ENCODE measurements at places on chromosomes 4 and X.

- no peak for DNase-seq
These were observed 245.9 kb upstream of the TLL1 start for GRCh38 chr4:165627128-165627527.

DNA sequence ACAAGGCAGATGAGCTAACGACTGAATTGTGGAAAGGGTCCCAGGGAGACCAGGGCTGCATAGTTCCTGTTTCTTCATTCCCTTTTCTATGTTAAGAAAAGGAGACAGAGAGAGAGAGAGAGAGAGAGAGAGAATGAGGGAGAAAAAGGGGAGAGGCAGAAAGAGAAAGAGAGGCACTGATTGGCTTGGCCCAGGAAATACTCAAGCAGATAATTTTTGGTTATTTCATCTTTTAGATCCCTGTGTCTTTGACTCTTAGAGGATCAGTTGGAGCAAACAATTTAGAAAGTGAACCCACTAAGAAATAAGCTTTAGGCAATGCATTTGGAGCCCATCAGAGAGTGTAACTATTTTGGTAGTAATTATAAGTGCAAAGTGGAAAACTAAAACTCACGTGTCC is 103.4 kb downstream of the CEP44 start:
- DNase-seq: no peak

- peak; percentile 49 for DNase-seq
These were observed 12.1 kb upstream of the CC2D2A start for GRCh38 chr4:15457406-15458201.

DNA sequence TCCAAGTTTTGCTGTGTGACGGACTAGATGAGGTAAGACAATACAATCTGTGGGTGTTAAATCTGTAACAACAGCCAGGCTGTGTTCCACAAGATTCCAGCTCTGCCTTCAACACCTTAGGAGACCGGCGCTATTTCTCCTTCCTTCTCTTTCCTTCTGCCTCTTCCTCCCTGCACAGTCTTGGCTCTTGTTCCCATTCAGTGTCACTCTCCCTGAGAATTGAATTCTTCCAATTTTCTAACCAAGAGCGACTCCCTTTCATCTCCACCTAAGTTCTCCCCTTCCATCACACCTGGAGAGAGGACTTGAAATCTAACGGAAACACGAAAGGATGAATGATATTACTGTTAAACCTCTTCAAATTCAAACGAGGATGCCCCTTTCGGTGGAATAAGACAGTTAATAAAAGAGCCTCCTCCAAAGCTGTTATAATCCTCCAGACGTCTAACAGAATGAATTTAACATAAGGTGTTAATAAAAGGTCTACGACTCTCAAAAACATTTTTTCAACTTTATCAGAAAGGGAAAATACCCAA is 2.7 kb downstream of the EPHA5 start:
- DNase-seq: no peak

DNA sequence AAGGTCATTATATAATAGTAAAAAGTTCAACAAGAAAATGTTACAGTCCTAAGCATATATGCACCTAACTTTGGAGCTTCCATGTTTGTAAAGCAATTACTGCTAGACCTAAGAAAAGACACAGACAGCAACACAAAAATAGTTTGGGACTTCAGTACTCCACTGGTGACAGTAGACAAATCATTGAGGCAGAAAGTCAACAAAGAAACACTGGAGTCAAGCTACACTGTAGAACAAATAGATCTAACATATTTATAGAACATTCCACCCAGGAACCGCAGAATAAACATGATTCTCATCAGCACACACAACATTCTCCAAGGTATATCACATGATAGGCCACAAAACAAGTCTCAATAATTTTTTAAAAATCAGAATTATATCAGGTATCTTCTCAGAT is 42.6 kb downstream of the ARFIP1 start:
- DNase-seq: no peak

DNA sequence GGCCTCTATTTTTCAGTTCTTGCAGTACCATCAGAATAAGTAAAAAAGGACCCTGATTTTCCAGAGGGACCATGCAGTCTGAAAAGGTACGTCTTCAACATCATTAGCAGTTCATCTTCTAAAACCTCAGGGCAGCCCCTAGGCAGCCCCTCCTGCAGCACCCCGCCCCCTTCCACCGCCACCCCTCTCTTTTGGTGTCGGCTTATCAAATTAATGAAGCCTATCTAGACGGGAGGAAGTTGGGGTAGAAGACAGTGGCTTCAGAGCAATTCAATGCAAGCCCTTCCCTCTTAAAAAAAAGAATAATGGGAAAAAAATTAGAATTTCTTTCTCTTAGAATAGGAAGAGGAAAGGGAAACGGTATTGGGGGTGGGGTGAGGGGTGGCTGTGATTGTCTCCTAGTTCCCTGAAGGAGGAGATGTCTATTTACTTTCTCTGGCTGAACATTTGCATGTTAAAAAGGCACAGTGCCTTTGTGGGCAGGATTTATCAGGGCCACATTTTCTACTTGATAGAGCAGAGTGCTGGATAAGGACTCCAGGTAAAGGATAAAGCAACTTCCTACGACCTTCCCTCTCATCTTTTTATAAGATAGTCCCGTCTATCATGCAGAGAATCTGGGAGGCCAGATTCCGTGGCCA is 159.4 kb downstream of the MGST2 start:
- DNase-seq: no peak

- DNase-seq: no peak
These were observed 557 bp upstream of the USP38 start for GRCh38 chr4:143184217-143184502.

DNA sequence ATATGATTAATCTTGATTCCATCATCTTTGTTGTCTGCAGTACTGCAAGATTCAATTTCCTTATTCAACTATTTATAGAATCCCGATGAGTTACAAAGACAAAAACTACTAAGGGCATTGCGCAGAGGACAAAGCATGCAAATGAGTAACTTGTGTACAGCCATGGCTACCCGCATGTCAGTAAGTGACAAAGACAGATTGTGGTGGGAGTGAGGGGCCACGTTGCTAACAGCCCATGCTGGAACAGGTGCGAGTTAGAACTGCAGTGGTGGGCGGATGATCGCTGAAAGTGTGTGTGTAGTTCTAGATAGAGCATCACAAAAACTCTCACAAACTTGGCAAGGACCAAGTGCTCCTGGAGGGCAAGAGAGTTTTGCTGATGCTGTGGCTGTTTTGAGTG is 49.5 kb downstream of the ACOX3 start:
- no peak for DNase-seq

GRCh38 chr4:169179609-169180521 is 90.9 kb downstream of the SH3RF1 start:
- no peak for DNase-seq

- no peak for DNase-seq
These were observed 14.7 kb downstream of the ZCCHC13 start for GRCh38 chrX:74318672-74319071.

GRCh38 chr4:47746122-47746521 is 91.7 kb downstream of the CORIN start:
- no peak for DNase-seq

DNA sequence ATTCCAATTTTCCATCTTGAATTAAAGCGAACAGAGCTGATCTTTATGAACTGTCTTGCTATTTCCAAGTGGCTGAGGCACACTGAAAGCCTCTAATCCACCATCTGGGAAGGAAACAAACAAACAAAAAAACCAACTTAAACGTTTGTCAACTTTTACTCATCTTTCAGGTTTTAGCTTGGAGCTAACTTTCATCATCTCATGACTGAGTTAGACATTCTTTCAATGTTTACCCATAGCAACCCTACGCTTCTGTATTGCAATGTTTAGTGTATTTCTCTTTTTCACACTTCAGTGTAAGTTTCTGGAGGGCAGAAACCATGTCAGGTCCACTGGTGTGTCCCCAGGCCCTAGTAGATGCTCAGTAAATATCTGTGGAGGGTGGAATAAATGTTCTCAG is 343.8 kb downstream of the GBA3 start:
- no peak for DNase-seq

- DNase-seq: no peak
These were observed 11.1 kb upstream of the SMIM14 start for GRCh38 chr4:39649639-39650265.
